ENCODE measurements at places on chromosomes 5 and 9. TPM values are rescaled to one million over a fixed set of nuclear protein-coding genes. Genes with fewer than 3 reads are reported as not detected.

DNA sequence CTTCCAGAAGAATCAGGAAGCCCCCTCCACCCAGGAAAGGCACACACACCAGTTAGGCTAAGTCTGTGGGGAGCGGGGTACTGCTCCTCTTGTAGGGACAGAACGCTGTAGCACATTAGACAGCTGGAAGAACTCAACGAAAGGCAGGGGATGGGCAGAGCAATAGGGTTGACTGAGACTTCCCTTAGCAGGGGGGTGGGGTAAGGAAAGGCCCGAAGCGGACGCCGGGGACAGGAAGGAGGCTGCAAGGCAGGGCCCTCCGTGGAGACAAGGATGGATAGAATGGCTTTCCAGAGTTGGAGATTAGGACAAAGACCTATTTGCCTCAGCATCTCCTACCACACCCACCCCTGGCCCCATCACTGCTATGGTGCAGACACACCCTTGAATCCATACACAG is 14.3 kb downstream of the CNTFR start:
- H3K36me3 ChIP-seq = no peaks in the 10 kb centered on the region
- H3K4me1 ChIP-seq = peaks cover 13% of the 10 kb centered on the region
- no peak overlapping the region for H3K4me3 ChIP-seq

DNA sequence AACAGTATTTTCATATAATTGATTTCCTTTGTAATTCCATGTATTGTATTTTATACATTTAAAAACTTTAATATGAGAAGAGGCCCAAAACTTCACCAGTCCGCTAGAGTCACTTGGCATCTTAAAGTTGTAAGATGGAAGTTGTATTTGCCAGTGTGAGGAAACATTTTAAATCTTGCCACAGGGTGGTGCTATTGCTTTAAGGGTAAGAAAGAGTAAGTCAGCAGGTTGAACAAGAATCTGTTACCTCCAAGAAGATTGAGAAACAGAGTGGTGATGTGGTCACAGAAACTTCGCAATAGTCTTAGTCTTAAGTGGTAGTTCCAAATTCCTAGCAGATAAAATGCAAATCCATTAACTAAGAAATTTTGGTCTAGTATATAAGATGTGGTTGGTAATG is 39.8 kb upstream of the RANBP6 start:
- no peaks in the 10 kb centered on the region for H3K36me3 ChIP-seq
- H3K4me1 ChIP-seq = peaks cover 4% of the 10 kb centered on the region
- no peak overlapping the region for H3K27ac ChIP-seq
- H3K27me3 ChIP-seq = no peaks in the 10 kb centered on the region
- DNase-seq = peak; percentile 20
- no peak overlapping the region for H3K4me3 ChIP-seq

DNA sequence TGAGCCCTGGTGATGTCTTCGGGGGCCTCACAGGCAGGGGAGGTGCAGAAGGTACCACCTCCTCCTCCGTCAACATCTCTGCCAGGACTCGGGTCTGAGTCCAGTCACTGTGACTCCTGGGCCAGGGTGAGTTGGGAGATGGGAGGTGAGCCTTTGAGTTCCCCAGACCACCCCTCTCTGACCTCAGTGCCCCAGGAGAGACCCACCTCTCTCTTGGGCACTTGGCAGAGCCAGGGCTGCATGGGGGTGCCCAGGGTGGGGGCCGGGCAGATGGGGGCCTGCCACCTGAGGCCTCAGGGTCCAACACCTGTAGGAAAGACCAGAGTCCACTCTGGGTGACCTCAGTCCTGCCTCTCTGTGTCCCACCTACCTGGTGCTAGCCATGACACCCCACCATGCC is 6.8 kb downstream of the KIF12 start:
- peaks cover 12% of the 10 kb centered on the region for H3K27me3 ChIP-seq
- H3K36me3 ChIP-seq = no peaks in the 10 kb centered on the region
- no peak overlapping the region for H3K4me3 ChIP-seq
- no peak overlapping the region for H3K27ac ChIP-seq
- no peaks in the 10 kb centered on the region for H3K4me1 ChIP-seq
- DNase-seq = no peak

GRCh38 chr5:168800701-168801100 is 221.5 kb upstream of the PANK3 start:
- H3K4me1 ChIP-seq = no peaks in the 10 kb centered on the region
- no peaks in the 10 kb centered on the region for H3K27me3 ChIP-seq
- DNase-seq = no peak
- no peaks in the 10 kb centered on the region for H3K36me3 ChIP-seq
- H3K4me3 ChIP-seq = no peak overlapping the region

The GABRB2 gene
- not detected for total RNA-seq

The HAVCR1 gene
- 1.5 TPM for total RNA-seq

The PRR7 gene
- total RNA-seq = 23.5 TPM

DNA sequence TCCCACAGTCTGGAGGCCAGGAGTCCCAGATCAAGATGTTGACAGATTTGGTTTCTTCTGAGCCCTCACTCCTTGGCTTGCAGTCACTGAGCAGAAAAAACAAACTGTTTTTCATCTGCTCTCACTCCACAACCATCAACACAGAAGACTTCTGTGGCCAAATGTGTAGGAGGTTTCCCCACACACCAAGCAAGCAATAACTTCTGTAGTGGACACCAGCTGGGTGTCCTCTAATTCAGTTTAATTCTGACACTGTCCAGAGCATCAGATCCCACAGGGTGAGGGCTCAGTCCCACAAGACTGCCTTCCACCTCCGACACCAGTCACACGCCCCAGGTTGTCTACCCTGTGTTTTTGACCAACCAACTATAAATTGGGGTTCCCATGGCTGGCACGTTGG is 209.9 kb downstream of the AOPEP start:
- H3K27me3 ChIP-seq = no peaks in the 10 kb centered on the region
- no peak overlapping the region for H3K4me3 ChIP-seq
- no peaks in the 10 kb centered on the region for H3K36me3 ChIP-seq
- DNase-seq = no peak

The PCDHGA11 gene
- not detected for total RNA-seq

GRCh38 chr9:84141741-84142370 is 161.3 kb downstream of the RMI1 start:
- peaks cover 44% of the 10 kb centered on the region for H3K27me3 ChIP-seq
- peaks cover 10% of the 10 kb centered on the region for H3K4me1 ChIP-seq
- H3K4me3 ChIP-seq = no peak overlapping the region
- no peaks in the 10 kb centered on the region for H3K36me3 ChIP-seq
- H3K27ac ChIP-seq = no peak overlapping the region

- DNase-seq = no peak
- no peaks in the 10 kb centered on the region for H3K36me3 ChIP-seq
- H3K27ac ChIP-seq = no peak overlapping the region
These were observed 233.0 kb upstream of the ATP10B start for GRCh38 chr5:161085056-161085455.

DNA sequence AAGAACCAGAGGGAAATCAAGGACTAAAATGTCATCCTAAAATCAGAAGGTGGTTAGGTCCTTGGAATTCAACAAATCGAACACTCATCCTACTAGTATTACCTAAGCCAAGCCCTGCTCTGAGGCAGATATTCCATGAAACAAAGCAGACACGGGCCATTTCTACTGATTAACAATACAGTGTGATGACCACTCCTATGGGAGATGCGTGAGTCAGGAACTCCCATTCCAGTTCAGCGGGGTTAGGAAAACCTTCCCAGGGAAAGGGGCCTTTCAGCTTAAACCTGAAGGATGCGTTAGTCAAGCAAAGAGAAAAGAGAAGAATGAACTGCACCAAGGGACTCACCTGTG is 117.8 kb upstream of the LHFPL2 start:
- peaks cover 3% of the 10 kb centered on the region for H3K27me3 ChIP-seq
- no peak overlapping the region for H3K27ac ChIP-seq

- H3K36me3 ChIP-seq = no peaks in the 10 kb centered on the region
- H3K4me1 ChIP-seq = peaks cover 6% of the 10 kb centered on the region
- no peak overlapping the region for H3K27ac ChIP-seq
- DNase-seq = no peak
These were observed 216.9 kb downstream of the NR3C1 start for GRCh38 chr5:143186623-143187022.

DNA sequence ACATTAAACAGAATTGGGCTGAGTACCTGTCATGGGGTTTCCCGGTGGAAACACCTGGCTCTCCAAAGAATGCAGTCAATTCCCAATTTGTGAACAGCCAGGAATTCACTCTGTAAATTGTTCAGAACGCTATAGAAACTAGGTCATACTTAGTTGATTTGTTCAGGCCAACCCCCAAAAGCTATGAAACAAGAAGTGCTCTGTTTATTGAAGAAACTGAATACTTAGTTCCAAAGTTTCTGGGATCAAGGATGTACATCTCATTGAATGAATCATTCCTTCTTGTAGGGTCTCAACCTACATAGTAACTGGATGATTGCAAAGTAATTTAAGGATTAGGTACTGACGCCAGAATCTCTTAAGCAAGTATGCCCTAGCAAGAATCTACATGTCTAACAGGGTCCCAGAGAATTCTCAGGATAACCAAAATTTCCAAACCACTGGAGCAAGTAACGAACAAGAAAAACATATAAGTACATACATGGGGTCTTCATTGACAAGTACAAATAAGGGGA is 659 bp upstream of the TUSC1 start:
- no peak overlapping the region for H3K4me3 ChIP-seq
- H3K36me3 ChIP-seq = no peaks in the 10 kb centered on the region
- no peak overlapping the region for H3K27ac ChIP-seq
- H3K27me3 ChIP-seq = peaks cover 11% of the 10 kb centered on the region
- H3K4me1 ChIP-seq = no peaks in the 10 kb centered on the region
- DNase-seq = no peak

GRCh38 chr5:145943674-145944121 is 7.3 kb downstream of the SH3RF2 start:
- no peak overlapping the region for H3K27ac ChIP-seq
- H3K36me3 ChIP-seq = no peaks in the 10 kb centered on the region
- no peak for DNase-seq
- H3K4me3 ChIP-seq = no peak overlapping the region

The PCDHGB4 gene
- total RNA-seq = not detected

The WNK2 gene
- 0.19 TPM for total RNA-seq

GRCh38 chr5:74885170-74885569 is 19.0 kb upstream of the FAM169A start:
- H3K4me1 ChIP-seq = no peaks in the 10 kb centered on the region
- H3K36me3 ChIP-seq = no peaks in the 10 kb centered on the region
- no peaks in the 10 kb centered on the region for H3K27me3 ChIP-seq

The IL33 gene
- total RNA-seq = not detected

The DIPK1B gene
- total RNA-seq = 0.11 TPM

- no peaks in the 10 kb centered on the region for H3K4me1 ChIP-seq
- H3K4me3 ChIP-seq = no peak overlapping the region
- no peak overlapping the region for H3K27ac ChIP-seq
- no peaks in the 10 kb centered on the region for H3K27me3 ChIP-seq
These were observed 37.8 kb upstream of the IFNE start for GRCh38 chr9:21519855-21520434.

The OTP gene
- not detected for total RNA-seq

GRCh38 chr5:169706758-169707450 is 69.8 kb downstream of the DOCK2 start:
- H3K4me3 ChIP-seq = no peak overlapping the region
- H3K36me3 ChIP-seq = peaks cover 97% of the 10 kb centered on the region
- H3K4me1 ChIP-seq = no peaks in the 10 kb centered on the region
- H3K27ac ChIP-seq = no peak overlapping the region
- no peaks in the 10 kb centered on the region for H3K27me3 ChIP-seq
- DNase-seq = no peak

GRCh38 chr5:67476531-67476930 is 279.9 kb upstream of the CD180 start:
- H3K36me3 ChIP-seq = no peaks in the 10 kb centered on the region
- no peak for DNase-seq
- H3K4me1 ChIP-seq = no peaks in the 10 kb centered on the region

The KLF4 gene
- 12.9 TPM for total RNA-seq

The FAM169A gene
- 14.7 TPM for total RNA-seq

The C1QTNF3 gene
- 2.9 TPM for total RNA-seq

- H3K27ac ChIP-seq = no peak overlapping the region
- H3K27me3 ChIP-seq = no peaks in the 10 kb centered on the region
- no peaks in the 10 kb centered on the region for H3K36me3 ChIP-seq
- DNase-seq = no peak
These were observed 50.4 kb downstream of the EPB41L4B start for GRCh38 chr9:109270441-109270840.

- no peaks in the 10 kb centered on the region for H3K36me3 ChIP-seq
- H3K27me3 ChIP-seq = no peaks in the 10 kb centered on the region
- H3K4me1 ChIP-seq = no peaks in the 10 kb centered on the region
- DNase-seq = no peak
These were observed 53.9 kb upstream of the PITX1 start for GRCh38 chr5:135087950-135088349.

GRCh38 chr9:96140296-96141127 is 161.5 kb downstream of the HSD17B3 start:
- H3K4me1 ChIP-seq = peaks cover 4% of the 10 kb centered on the region
- H3K4me3 ChIP-seq = no peak overlapping the region
- no peaks in the 10 kb centered on the region for H3K36me3 ChIP-seq
- DNase-seq = no peak
- H3K27me3 ChIP-seq = peaks cover 5% of the 10 kb centered on the region

DNA sequence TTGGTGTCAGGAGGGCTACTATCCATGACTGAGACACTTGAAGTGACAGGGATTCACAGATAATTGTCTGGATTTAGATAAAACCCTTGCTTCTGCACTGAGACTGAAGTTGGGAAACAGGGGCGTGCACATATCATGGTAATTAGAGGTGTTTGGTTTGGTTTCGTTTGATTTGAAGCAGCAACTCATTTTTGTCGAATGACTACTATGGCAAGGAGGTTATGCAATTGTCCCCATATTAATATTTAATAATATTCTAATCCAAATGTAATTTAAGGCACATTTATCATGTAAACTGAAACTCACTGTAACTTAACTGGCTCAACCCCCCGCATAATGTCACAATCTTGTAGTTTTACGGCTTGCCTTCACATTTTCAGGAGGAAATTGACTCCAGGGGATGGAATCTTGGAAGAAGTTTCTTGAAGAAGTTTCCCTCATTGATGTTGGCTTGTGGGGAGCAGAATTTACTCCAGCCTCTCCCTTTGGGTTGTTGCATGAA is 12.5 kb downstream of the ZNF366 start:
- no peak for DNase-seq
- H3K27me3 ChIP-seq = no peaks in the 10 kb centered on the region
- no peaks in the 10 kb centered on the region for H3K4me1 ChIP-seq
- no peaks in the 10 kb centered on the region for H3K36me3 ChIP-seq

GRCh38 chr9:11757408-11757807 is 935.8 kb upstream of the TYRP1 start:
- no peak overlapping the region for H3K27ac ChIP-seq
- no peaks in the 10 kb centered on the region for H3K4me1 ChIP-seq
- H3K36me3 ChIP-seq = no peaks in the 10 kb centered on the region
- no peak for DNase-seq
- no peak overlapping the region for H3K4me3 ChIP-seq
- H3K27me3 ChIP-seq = no peaks in the 10 kb centered on the region
